WTC11 (cell line): ENCODE measurements at places on chromosomes 6 and 20. TPM values are rescaled to one million over a fixed set of nuclear protein-coding genes. Genes with fewer than 3 reads are reported as not detected.
A peak's percentile ranks its signal among the peaks of the same experiment; 100 is the strongest.

GRCh38 chr6:144365271-144365670 is 80.1 kb downstream of the UTRN start:
- DNase-seq: no peak
- H3K27ac ChIP-seq: no peak overlapping the region
- H3K36me3 ChIP-seq: peaks cover 14% of the 10 kb centered on the region
- H3K27me3 ChIP-seq: no peaks in the 10 kb centered on the region
- peaks cover 34% of the 10 kb centered on the region for H3K4me1 ChIP-seq

GRCh38 chr6:151804585-151805285 is 2.7 kb upstream of the ESR1 start:
- no peak for DNase-seq
- H3K27me3 ChIP-seq: peaks cover 42% of the 10 kb centered on the region

DNA sequence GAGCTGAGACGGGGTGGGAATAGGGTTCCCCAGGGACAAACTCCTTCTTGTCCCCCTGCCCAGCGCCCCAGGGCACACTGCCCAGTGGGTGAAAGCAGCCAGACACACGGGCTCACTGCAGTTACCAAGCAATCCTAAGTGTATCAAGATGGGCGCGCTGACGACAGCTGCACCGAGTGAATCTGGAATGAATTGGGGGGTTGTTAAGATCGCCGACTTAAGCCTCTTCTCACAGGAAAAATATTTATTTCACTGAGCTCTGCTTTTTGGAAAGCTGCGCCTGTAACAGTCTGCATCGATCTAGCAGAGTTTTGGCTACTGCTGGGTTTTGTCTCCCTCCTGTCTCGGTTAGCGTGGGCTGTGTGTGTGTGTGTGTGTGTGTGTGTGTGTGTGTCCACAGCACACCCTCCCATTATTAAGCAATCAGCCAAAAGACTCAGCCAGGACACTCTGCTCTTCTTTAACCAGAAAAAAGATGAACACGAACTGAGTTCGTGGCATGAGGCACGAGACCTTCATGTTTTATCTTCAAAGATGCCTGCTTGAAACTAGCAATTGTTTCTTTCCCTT is 35.9 kb downstream of the RIPOR3 start:
- peaks cover 17% of the 10 kb centered on the region for H3K4me1 ChIP-seq
- peak overlapping the region; percentile 81; the same call in 1 of the 2 replicates for H3K27ac ChIP-seq

The NNAT gene
- total RNA-seq: 59.8 to 90.0 TPM (median 61.1 TPM) in 3 replicates
